Pancreas (tissue), 10 donors: ENCODE measurements at places on chromosomes 5 and 9.
A peak's percentile ranks its signal among the peaks of the same experiment; 100 is the strongest.

GRCh38 chr9:125637241-125637640 lies 69.8 kb downstream of the MAPKAP1 start:
- H3K4me1 ChIP-seq: peaks cover 23% of the 10 kb centered on the region
- H3K27me3 ChIP-seq: no peaks in the 10 kb centered on the region
- H3K27ac ChIP-seq: no peak overlapping the region
- no peak overlapping the region for H3K4me3 ChIP-seq
- DNase-seq: no peak

- no peaks in the 10 kb centered on the region for H3K36me3 ChIP-seq
- peak overlapping the region; percentile 70 for H3K27ac ChIP-seq
These were observed 115.7 kb downstream of the UGCG start for GRCh38 chr9:112012026-112012902.

GRCh38 chr5:89686081-89686765 lies 723.3 kb downstream of the CETN3 start:
- H3K4me1 ChIP-seq: no peaks in the 10 kb centered on the region
- H3K4me3 ChIP-seq: no peak overlapping the region
- no peaks in the 10 kb centered on the region for H3K36me3 ChIP-seq
- H3K27ac ChIP-seq: no peak overlapping the region
- H3K27me3 ChIP-seq: no peaks in the 10 kb centered on the region
- no peak for DNase-seq

DNA sequence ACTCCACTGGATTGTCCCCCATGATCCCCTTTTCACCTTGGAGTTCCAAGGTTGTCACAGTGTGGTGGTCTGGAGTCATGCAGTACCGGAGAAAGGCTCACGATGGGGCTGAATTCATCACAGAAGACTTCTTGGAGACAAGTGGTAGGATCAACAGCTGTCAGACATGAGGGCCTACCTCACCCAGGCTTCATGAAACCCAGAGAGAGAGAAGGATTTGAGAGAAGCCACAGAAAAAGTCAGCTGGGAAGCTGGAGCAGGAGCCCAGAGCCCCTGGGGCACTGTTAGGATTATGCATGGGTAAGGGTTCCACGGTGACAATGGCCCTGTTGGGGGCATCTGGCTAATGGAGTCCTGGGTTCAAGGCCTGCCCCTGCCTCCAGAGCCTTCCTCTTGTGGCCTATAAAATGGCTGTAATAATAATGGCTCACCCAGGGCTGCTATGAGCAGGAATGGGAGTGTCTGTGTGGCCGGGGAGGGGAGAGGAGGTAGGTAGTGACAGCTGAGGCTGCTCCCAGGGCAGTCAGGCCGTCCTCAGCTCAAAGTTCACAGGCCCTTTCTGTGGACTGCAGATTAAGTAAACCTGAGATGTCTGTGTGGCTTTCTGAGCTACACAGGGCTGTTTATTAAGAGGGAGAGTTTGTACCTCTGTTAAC lies 910 bp downstream of the TRIM14 start:
- no peaks in the 10 kb centered on the region for H3K36me3 ChIP-seq
- H3K27ac ChIP-seq: peak overlapping the region; percentile 27
- DNase-seq: peak; percentile 19
- H3K27me3 ChIP-seq: no peaks in the 10 kb centered on the region

DNA sequence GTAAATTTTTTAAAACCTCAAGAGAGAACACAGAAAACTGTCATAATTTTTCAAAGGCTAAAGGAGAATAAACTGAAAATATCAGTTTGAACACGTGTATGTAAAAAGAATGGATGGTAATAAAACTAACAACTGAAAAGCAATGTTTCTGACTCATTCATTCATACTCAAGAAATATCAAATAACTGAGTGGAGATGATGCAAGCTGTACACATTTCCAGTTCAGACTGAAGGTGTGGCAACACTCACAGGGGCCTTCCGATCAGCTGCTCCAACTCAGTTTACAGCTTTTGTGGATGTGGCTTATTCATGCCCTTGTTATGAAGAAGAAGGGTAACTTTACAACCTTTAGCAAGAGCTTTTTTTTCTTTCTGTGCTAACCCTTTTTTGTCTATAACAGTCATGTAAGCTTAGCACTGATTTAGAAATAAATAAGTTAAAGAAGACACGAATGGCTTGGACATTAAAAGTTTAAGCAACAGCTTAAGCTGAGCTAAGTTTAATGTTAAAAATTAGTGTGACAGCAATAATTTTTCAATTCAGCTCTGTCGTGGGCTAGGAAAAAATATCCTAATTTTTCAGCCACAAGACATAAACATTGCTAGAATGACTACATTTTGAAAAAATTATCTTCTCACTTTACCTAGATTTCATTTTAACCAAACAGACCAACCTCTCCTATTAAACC lies 453.5 kb downstream of the RAB3C start:
- no peaks in the 10 kb centered on the region for H3K27me3 ChIP-seq
- H3K4me3 ChIP-seq: no peak overlapping the region
- H3K27ac ChIP-seq: no peak overlapping the region
- H3K4me1 ChIP-seq: no peaks in the 10 kb centered on the region
- no peak for DNase-seq
- H3K36me3 ChIP-seq: no peaks in the 10 kb centered on the region

DNA sequence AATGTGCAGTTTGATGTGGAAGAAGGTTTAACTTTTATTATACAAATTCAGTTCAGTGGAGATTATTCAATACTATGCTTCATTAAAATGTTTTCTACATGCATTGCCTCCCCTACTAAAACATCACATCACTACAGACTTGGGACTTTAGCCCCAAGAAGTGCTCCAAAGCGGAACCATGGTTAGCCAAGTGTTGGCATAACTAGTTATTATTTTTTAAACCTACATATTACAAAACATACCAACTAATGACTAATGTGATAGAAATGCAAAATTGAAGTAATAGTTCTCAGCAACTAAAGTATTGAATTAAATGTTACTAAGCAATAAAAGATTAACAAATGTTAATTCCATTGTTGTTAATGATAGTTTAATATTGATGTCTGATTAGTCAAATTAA lies 74.5 kb downstream of the XRCC4 start:
- no peak overlapping the region for H3K4me3 ChIP-seq
- no peaks in the 10 kb centered on the region for H3K36me3 ChIP-seq
- no peaks in the 10 kb centered on the region for H3K4me1 ChIP-seq
- no peak overlapping the region for H3K27ac ChIP-seq

GRCh38 chr5:146103594-146103993 lies 1.8 kb downstream of the PLAC8L1 start:
- no peak overlapping the region for H3K4me3 ChIP-seq
- no peak for DNase-seq
- no peaks in the 10 kb centered on the region for H3K36me3 ChIP-seq
- no peaks in the 10 kb centered on the region for H3K4me1 ChIP-seq
- no peaks in the 10 kb centered on the region for H3K27me3 ChIP-seq

DNA sequence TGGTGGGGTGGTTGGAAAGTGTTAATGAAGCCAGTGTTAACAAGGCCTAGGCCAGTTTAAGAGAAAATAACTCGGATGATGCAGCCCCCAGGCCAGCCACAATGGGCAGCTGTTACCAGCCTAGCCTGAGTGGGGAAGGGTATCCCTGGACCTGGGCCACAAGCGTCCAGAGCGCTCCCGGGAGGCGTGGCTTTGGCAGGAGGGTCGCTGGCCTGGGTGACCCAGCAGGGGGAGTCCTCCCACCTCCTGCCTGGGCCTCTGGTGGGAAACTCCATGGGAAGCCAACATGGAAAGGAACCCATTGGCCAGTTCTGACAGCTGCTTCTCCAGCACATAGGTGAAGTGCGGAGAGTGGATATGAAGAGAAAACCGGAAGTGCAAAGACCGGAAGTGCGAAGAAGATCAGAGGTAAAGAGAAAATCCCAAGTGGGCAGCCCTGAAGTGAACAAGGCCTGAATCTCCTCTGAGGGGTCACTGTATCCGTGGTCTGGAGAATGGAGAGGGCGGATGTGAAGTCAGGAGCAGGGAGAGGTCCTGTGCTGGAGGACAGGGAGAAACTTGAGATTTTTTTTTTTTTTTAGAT lies 79.0 kb downstream of the ADCY2 start:
- H3K27ac ChIP-seq: no peak overlapping the region
- H3K4me1 ChIP-seq: no peaks in the 10 kb centered on the region
- H3K27me3 ChIP-seq: no peaks in the 10 kb centered on the region
- no peak overlapping the region for H3K4me3 ChIP-seq
- DNase-seq: no peak

GRCh38 chr5:33774341-33774740 lies 117.4 kb downstream of the ADAMTS12 start:
- no peak overlapping the region for H3K27ac ChIP-seq
- DNase-seq: no peak
- H3K4me3 ChIP-seq: no peak overlapping the region
- no peaks in the 10 kb centered on the region for H3K4me1 ChIP-seq
- H3K36me3 ChIP-seq: no peaks in the 10 kb centered on the region
- H3K27me3 ChIP-seq: peaks cover 4% of the 10 kb centered on the region

DNA sequence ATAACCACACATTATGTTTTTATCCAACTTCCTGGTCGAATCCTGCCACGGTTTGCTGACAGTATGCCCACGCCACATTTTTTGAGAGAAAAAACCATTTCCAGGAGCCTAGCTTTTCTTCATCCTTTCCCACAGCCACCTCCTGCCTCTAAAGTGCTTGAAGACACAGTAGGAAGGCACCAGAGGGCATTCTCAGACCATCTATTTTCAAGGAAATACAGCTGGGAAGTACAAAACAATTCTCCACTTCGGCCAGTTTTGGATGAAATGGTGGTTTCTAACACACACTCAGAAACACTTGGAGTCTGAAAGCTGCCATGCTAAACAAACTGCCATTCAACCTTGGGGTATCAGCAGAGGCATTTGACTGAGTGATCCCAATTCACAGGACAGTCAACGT lies 86.3 kb upstream of the RPS23 start:
- H3K27me3 ChIP-seq: no peaks in the 10 kb centered on the region
- H3K4me3 ChIP-seq: no peak overlapping the region
- DNase-seq: no peak
- H3K36me3 ChIP-seq: no peaks in the 10 kb centered on the region
